Stimulated activated CD4-positive, alpha-beta T cell treated with anti-CD3 and anti-CD28 coated beads, Interleukin-1b, Interleukin-23, amount 100 ng/mL, for 48 hours (primary cell): ENCODE measurements at places on chromosomes 3 and 15.

DNA sequence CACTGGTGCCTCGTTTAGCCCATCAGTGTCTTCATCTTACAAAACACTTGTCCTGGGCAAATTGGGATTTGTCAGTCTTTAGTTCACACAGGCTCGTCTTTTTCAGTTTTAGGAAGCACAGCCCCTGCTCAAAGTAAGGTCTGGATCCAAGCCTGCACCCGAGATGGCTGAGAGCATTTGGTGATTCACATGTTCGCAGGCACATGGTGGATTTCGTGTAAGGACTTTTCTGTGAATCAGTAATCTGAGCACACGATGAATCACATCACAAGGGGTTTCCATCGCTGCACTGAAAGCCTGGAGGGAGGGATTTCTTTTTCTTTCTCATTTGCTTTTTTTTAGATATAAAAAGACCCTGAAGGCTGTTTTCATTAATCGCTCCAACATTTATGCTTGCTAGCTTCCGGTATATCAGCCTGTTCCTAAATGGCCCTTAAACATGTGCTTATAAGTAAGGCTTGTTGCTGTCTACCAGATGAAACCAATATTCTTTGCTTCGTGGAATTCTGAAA is 435.6 kb upstream of the ATP10A start:
- no peak for DNase-seq

DNA sequence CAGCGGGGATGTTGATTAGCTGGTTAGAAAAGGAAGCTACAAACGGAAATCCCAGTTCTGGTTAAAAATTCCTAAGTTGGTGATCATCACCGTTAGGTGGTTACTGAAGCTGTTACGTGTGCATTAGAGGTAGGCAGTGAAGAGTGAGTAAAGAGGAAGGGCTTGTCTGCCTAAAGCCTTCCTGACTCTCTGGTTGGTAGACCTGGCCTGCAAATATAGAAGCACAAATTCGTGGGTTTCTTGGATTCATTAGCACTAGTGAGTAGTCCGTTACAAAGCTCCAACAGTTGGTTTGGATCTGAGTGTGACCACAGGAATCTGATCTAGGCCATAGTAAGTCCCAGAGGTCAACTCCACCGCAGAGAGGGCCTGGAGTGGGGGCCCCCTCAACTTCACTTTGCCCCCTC is 174.0 kb upstream of the TP63 start:
- no peak for DNase-seq

- DNase-seq, result no peak
Observed at GRCh38 chr3:112976953-112977352, 2.0 kb upstream of the CD200R1 start.

DNA sequence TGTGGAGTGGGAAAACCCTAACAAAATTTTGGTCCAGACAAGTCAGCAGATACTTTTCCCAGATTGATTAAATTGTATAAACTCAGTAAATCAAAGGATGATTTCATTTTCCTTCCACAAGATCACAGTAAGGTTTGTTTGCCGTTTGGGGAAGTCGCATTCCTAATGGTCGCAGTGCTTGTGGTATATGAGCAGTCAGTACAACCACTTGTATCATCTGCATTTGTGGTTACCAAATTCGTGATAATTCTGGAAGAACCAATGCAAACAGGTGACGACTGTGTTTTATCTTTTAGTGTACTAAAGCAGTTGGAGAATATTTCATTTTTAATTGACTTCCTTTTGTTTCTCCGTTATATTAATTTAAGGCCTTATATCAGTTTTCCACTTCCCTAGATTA is 100.0 kb upstream of the CNTN6 start:
- no peak for DNase-seq

- DNase-seq, result no peak
Observed at GRCh38 chr3:130085881-130086280, 4.2 kb downstream of the ALG1L2 start.

DNA sequence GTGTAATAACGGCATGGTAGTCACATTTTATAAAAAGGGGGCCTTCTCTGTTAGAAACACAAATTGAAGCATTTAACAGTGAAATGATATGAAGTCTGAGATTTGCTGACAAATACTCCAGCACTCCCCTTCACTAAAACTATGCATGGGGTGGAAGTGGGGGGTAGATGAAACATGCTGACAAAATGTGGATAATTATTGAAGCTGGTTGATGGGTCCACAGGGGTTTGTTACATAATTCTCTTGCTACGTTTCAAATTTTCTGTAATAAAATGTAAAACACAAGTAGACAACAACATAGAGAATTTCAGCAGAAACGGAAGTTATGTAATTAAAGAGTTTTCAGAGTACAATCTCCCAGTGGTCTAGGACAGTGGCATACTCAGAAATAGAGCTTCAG is 37.0 kb downstream of the MCF2L2 start:
- no peak for DNase-seq

DNA sequence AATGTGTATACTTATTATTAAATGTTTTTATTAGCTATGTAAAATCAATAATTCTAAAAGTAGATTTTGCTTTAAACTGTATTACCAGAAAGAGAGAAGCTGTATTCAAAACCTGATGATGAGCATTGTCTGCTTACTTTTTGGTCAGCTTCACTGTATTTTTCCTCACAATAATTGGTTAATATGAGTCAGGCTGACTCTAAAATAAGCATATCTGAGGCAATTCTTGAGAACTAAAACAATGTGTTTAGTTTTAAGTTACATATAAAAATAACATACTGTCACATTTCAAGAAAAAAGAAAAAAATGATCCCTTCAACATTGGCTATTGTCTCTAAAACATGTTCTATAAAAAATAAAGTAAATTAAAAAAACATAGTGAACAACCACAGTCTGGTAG is 66.1 kb downstream of the EPHA3 start:
- DNase-seq, result no peak

DNA sequence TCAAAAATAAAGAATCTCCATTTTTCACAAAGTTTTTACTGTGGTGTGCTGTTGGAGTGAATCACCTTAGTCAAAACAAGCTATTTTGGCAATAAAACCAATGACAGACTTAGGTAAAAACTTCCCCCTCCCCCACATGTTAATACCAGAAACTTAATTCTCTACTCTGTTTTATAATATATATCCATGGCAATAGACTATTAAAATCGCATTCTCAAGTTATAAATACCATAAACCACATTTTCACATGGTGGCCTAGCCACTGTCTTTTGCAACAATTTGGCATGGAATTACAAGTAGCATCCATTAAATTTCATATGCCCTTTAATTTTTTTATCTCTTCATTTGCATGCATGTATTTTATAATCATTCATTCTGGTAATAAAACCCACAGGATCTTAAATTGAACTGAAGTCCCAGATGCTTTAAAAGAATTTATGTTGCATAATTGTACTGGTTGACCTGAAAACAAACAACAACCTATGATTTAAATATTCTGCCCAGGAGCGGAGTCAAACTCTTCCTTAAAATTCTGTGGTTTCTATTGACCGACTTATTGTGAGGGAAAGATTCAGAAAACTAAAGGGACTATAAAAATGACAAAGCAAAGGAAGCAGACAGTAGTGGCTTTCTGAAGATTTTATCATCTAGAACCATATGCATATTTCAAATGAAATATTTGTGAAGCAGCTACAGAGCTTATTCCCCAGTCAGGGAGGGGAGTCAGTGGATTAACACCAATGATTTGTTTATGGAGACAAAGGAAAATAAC is 229.0 kb upstream of the TBL1XR1 start:
- DNase-seq, result no peak

DNA sequence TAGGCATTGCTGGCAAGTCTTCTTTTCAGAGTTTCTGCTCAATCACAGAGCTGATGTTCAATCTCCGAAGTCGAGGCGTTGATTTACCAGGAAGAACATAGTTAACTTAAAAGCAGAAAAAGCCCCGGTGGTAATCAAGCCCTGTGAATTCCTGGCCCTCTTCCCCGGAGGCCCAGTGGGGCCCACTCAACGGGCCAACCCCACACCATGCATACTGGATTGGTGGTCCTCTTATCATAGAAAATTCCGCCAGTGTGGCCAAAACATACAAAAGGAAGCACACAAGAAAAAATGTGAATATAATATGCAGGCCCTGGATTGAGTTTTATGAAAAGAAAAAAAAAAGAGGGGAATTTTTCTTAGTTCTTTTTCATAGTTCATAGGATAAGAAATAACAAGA is 873.0 kb upstream of the NR2F2 start:
- no peak for DNase-seq

DNA sequence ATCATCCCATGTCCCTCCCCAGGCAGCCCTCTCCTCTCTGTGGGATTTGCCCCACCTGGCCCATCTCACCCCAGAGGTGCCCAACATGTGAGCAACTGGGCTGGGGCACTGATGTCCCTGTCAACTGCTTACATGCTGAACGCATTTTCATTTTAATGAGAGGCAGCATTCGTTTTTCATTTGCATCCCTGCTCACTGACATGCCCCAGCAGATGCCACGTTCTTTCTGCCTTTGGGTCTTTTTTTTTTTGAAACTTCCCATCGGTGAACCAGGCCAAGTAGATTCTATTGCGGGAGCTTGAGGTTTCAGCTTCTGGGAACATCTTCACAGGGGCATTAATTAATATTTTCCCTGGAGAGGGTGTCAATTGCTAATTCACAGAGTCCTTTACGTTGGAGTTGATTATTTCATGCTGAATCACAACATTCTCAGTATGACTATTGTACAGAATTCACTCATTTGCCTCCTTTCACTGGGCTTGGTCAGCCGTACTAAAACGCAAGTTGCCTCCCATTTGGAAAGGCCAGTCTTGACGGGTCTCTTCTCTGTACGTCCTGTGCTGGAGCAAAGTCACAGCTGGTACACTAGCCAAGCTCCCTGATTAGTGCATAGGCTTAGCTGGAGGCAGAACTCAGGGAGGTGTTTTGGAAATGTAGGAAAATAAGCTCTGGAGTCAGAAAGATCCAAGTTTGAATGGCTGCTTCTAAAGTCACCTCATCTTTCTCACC is 69.8 kb downstream of the CHRNA7 start:
- no peak for DNase-seq

DNA sequence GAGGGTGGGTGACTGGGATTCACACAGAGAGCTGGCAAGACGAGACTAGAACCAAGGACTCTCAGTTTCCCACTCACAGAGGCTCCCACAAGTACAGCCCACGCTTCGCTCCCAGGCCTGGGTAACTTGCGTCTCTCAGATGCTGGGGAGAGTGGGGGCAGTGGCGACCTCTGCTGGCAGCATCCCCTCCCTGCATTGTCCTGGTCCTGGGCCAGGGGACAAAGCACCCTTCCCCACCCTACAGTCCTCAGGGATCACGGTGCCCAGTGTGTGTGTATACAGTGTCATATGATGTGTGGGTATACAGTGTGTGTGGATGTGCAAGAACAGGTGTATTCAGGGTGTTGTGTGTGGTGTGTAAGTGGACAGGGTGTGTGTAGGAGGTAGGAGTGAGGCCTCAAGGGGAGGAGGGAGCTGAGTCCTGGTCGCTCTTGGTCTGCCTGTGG is 12.8 kb downstream of the VILL start:
- peak; percentile 59 for DNase-seq

GRCh38 chr15:82186161-82186560 is 76.4 kb downstream of the EFL1 start:
- DNase-seq, result no peak

DNA sequence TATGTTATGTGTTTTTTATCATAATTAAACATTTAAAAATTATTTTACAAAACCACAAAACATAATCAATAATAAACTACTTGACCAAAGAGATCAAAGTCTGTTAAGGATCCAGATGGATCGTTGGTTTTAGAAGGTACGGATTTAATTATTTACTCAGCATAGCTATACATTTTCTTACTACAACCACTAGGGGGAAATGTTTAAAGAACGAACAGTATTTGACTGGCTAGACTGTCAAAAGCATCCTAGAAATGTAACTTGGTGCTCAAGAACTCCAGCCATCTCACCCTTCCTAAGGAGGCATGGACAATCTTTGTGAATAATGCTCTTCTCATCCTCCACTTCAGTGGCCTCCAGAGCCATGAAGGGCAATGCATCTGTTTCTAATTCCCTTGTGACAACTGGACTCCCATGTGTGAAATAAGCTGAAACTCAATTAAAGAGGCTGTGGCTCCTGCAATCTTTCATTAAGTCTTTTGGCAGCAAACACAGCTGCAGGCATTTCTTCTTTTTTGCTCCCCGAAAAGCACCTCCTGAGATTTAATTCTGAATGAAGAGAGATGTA is 94.7 kb upstream of the TUSC7 start:
- no peak for DNase-seq

DNA sequence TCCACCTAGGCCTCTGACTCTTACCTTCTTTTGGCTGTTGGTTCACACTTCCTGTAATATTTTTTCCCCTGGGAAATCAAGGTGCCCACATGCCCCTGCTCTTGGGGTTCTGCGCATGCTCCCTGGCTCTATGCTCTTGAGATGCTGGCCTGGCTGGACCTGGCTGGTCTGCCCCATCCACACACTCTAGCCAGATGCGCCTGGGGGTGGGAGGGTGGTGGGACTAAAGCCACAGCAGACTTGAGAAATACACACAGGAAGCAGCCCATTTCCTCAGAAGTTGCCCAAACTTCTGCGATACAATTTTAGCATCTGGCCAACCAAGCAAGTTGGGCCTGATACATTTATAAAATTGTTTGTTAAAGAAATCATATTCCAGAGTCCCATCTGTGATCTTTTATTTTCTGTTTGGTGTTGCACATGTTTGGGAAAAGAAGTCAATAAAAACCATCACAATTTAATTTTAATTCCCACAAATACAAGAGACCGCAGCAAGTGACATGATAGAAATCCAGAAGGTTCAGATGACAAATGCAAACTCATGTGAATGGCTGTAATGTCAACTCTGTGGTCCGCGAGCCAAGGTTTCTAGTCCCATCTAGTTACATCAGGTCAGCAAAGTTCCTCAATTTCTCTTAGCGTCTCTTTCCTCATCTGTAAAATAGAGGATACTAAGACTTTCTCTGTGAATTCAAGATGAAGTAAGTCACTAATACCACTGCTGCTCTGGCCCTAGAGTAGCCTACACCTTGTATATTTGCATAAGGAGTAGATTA is 55.9 kb upstream of the MEF2A start:
- DNase-seq, result no peak

DNA sequence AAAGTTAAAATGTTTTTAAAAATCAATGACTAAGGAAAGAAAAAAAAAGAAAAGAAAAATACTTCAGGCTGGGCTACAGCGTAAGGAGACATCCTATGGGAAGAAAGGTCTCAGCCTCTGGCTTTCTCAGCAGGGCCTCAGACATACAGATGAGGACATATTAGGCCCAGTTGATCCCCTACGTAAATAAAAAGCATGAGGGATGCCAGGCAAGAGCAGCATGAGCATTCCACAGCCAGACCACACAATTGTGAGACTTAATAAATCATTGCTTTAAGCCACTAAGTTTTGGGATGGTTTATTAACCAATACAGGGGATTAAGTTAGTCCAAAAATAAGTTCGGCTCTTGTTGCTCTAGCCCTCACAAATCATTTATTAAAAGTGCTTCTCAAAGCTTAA is 394.1 kb upstream of the NECTIN3 start:
- no peak for DNase-seq

GRCh38 chr3:50430191-50430590 is 70.9 kb upstream of the TMEM115 start:
- DNase-seq, result no peak

DNA sequence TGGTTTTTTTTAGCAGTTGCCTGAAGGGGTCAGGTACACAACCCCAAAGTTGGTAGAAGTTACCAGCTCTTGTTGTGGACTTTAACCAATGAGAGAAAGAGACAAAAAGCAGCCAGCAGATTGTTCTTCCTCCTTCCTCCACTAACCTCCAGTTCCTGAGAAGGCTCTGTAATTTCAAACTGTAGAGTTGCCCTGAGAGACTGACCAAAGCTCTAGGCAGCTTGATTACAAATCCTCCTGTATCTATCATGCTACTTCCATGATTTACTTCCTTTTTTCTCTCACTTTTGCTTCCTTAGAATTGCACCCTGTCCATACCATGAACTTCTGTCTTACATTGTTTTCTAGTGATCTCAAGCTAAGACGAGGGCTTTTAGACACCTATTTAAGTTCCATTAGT is 29.2 kb downstream of the NSUN3 start:
- DNase-seq, result no peak
